ENCODE measurements at places on chromosomes 5 and 9.

- DNase-seq = no peak
Measured at GRCh38 chr9:26296910-26297572, 595.6 kb downstream of the CAAP1 start.

DNA sequence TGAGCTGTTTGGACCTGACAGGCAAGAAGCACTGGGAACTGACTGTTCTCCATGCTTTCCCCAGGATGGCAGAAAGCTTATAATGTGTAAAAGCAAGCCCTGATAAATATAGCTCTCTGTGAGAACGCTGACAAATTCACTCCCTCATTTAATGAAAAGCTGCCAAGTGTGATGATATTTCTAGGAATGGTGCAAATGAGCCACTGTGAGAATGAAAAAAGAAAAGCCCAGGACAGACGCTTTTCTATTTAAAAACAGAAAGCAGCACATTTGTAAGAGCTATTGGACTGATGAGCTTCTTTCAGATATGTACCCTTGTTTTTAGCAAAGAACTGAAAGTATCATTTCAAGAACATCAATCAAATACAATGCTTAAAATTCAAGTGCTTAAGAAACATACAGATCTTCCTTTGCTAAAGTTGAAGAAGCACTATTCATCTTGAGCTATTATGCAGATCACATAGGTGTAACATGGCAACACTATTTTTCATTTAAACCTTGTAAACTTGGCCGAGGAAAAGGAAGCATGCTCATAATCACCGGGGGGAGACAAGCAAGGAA is 842.6 kb upstream of the ACO1 start:
- DNase-seq = no peak

GRCh38 chr5:35884773-35885172 is 28.1 kb downstream of the IL7R start:
- DNase-seq = no peak

- no peak for DNase-seq
Measured at GRCh38 chr9:90419221-90419851, 223.3 kb downstream of the DIRAS2 start.

DNA sequence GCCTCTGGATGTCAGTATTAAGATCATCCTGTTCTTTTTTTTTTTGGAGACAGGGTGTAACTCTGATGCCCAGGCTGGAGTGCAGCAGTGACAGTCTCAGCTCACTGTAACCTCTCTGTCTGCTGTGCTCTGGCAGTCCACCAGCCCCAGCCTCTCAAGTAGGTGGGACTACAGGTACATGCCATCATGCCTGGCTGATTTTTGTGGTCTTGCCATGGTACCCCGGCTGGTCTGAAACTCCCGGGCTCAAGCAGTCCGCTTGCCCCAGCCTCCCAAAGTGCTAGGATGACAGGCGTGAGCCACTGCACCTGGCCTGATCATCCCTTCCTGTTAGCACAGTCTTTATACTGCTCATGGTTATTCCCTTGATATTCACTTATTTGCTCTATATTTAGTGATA is 3.5 kb downstream of the KDM4C start:
- no peak for DNase-seq

- DNase-seq = no peak
Measured at GRCh38 chr5:78615697-78616096, 32.9 kb downstream of the LHFPL2 start.

GRCh38 chr5:127031147-127031862 is 947 bp upstream of the MARCHF3 start:
- DNase-seq = no peak

- no peak for DNase-seq
Measured at GRCh38 chr9:131114084-131114535, 11.3 kb upstream of the NUP214 start.

- DNase-seq = no peak
Measured at GRCh38 chr5:96942911-96943310, 7.0 kb downstream of the LNPEP start.

- DNase-seq = no peak
Measured at GRCh38 chr9:9920425-9921060, 692.3 kb downstream of the PTPRD start.

- DNase-seq = no peak
Measured at GRCh38 chr9:123033864-123034601, 566 bp downstream of the GPR21 start.

- no peak for DNase-seq
Measured at GRCh38 chr9:86670536-86670935, 276.8 kb downstream of the GAS1 start.

GRCh38 chr9:124964056-124964455 is 23.2 kb upstream of the GOLGA1 start:
- DNase-seq = no peak

GRCh38 chr9:99353408-99353807 is 131.3 kb downstream of the SEC61B start:
- DNase-seq = no peak

DNA sequence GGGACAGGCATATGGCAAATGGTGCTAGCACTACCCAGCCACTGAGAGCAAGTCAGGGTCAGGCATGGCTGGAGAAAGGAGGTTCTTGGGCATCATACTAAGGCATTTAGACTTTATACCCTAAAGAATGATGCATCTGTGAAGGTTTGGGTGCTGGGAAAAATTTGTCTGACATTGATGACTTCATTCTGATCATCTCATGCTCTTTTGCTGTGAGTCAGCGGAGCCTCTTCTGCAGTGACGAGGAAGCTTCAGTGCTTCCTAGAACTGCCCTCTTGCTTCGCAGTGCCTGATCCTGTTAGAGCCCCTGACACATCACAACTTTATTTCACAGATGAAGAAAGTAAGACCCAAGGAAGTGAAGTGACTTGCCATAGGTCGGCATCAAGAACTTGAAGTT is 266.6 kb upstream of the GAS1 start:
- DNase-seq = no peak

- no peak for DNase-seq
Measured at GRCh38 chr9:34370970-34371880, 5.5 kb downstream of the MYORG start.

DNA sequence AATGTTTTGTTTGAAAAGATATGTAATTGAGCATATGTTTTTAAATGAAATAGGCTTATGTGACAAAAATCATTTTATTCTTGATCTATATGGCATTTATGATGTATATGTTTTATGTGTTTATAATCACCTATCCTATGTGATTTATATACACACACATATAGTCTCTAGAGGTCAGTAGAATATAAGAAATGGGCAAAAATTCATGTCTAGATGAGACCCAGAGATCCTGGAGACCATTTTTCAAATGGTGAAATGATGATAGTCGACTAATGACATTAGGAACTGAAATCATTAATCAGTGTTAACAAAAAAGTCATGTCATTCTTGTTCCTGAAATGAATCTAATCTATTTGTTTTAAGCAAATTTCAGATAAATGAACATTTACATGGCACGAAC is 709.2 kb upstream of the WWC1 start:
- no peak for DNase-seq

- DNase-seq = no peak
Measured at GRCh38 chr5:151611127-151611775, 20.1 kb upstream of the FAT2 start.

DNA sequence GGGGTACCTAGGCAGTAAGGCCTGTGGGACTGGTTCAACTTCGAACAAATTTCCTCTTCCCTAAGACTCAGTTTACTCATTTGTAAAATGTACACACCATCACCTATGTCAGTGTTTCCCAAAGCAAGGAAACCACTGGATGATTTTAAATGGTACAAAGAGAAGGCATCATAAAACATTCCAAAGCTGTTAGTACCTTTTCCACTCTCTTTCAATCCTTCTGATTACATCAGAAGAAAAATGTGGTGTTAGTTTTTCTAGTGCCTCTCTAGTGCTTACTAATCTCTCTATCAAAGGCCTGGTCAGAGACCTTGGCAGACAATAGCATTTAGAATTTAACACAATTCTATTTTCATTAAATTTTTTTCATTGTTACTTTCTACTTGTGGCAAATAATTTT is 18.1 kb downstream of the NR6A1 start:
- DNase-seq = no peak

DNA sequence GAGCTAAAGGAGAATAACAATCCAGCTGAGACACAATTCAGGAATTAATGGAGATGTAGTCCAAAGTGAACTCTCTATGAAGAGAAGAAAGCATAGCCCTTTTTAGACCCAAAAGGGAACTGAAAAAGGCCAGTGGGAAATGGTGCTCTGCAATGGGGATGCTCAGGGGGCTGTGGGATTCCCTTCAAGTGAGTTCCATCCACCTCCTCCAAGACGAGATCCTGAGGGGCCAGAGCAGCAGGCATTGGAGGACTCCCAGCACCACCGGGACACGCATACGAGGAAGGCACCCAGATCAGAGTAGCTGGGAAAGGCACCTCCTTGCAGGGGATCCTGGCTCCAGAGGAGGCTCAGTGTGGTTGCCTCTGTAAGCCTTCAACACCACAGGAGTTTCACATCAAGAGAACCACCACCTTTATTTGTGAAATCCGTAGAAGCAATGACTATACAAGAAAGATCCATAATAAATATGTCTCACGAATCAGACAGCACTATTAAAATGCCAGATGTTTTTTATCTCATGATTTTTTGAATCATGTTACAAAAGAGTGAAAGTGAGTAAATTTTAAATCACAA is 288.2 kb downstream of the MED10 start:
- no peak for DNase-seq

DNA sequence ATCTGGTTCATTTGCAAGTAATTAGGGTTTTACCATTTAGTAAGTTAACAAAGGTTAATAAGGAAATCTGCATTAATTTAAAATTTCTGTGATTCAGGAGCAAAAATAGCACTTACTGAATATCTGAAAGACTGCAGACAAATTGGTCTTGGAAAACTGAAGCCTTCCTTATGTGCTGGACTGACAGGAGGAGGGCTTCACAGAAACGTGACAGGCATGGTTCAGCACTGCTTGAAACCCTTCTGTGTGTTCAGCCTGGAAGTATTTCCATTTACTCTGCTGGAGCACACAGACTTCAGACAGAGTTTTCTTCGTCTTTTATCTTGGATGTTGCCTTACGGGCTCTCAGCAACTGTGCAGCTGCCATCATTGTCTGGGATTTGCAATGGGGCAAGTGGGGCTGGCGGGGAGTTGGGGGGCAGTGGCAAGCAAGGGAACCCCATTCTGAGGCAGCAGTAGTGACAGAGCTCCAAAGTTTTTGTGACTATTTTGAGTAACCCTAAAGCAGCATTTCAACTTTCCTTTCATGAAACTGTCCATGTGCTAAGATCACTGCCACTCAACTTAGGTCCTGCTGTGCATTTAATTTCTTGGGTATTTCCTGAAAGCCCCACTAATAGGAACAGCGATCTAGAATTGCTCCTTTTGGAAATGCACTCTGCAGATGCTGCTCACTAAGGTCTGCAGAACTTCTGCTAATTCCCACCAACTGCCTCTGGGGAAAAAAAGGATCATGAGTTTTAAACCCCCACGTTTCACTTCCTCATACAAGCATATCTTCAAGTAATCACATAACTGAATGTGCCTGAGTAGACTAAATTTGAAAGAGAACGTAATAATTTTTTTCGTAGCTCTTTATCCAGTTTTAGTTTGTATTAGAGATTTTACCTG is 56.6 kb downstream of the KCNN2 start:
- no peak for DNase-seq

DNA sequence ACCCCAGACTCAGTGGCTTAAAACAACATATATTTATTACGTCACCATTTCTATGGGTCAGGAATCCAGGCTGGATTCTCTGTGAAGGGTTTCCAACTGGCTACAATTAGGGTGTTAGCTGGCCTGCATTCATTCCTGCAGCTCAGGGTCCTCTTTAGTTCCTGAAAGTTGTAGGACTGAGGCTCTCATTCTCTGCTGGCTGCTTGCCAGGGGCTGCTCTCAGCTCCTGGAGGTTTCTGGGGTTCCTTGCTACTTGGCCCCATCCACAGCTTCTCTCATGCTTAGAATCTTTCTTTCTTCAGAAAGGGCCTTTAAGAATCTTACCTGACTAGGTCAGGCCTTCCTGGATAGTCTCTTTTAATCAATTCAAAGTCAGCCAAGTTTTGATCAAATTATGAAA is 424.6 kb downstream of the GADD45G start:
- no peak for DNase-seq

DNA sequence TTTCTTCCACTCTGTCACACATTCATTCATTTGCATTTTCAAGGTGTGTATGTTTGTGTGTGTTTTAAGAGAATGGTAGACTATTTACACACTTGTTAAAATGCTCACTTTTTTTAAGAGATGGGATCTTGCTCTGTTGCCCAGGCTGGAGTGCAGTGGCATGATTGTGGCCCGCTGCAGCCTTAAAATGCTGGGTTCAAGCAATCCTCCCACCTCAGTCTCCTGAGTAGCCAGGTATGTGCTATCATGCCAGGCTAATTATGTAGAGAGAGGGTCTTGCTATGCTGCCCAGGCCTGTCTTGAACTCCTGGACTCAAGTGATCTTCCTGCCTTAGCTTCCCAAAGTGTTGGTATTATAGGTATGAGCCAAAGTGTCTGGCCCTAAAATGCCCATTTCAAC is 173.5 kb downstream of the PDE4D start:
- no peak for DNase-seq

DNA sequence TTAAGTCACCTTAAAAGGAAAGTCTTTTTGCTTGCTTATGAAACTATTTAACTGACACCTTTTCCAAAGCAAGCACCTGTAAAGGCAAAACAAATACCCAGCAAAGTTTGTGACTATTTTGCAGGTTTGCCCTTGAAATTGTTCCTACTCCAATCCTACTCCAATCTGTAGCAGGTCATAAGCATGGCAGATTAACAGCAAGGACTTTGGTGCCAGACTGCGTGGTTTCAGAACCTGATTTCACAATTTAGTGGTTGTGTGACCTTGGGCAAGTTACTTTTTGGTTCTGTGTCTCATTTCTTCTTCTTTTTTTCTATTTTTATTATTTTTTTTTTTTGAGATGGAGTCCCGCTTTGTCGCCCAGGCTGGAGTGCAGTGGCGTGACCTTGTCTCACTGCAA is 282.1 kb downstream of the RFX3 start:
- no peak for DNase-seq

DNA sequence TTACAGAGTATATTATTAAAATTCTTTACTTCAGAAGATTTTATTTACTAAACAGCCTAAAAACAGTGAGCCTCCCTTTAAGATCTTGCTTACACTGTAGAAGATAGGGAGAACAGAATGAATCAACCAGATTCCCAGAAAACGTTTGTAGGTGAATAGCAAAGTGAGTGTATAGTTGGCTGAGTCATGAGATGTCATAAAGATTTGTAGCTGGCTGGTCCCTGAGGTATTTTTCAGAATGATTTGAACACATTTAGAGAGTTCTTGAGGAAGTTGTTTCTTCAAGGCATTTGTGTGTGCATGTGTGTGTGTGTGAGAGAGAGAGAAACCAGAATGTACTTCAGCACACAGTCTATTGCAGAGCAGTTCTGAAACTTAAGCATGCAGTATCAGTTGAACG is 159.4 kb upstream of the PRR16 start:
- DNase-seq = no peak

All from GM19239 (cell line).